ENCODE measurements at places on chromosomes 12 and 14.

- DNase-seq = no peak
These were observed 81.6 kb upstream of the TMTC2 start for GRCh38 chr12:82605115-82605514.

GRCh38 chr14:103544388-103545218 is 15.6 kb downstream of the TRMT61A start:
- no peak for DNase-seq

DNA sequence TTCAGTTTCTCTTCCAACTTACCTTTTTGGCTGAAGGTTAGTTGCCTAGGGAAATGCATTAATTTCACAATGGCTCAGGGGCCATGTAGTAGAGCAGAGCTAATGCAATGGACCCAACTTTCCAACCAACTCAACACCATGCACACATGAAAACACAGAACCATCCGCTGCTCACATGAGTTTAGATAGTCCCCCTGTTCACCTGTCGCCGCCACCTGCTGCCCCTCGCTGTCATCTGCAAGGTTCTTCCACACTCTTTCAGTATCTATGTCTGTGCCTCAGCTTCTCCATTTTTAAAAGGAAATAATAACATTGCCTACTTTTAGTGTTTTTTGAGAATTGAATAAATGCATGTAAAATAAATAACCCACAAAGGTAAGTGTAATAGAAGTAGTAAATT is 585.6 kb downstream of the ETNK1 start:
- DNase-seq = no peak

GRCh38 chr14:32559590-32559989 is 230.5 kb downstream of the AKAP6 start:
- DNase-seq = no peak

GRCh38 chr14:53714495-53715192 is 242.0 kb downstream of the BMP4 start:
- no peak for DNase-seq

DNA sequence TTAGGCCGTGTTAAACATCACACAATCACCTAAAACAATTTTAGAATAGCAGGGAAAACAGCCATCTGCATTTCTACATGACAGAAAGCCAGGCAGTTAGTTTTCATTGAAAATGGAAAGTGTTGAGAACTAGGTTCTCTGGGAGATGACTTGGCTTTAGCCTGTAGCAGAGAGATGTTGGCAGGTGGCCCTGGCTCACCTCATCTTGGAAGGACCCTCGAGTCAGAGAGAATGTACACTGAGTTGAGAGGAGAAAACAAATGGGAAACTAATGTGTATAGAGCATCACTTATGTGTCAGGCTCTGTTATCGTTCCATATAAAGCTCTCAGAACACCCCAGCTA is 51.9 kb downstream of the SUSD6 start:
- DNase-seq = no peak

DNA sequence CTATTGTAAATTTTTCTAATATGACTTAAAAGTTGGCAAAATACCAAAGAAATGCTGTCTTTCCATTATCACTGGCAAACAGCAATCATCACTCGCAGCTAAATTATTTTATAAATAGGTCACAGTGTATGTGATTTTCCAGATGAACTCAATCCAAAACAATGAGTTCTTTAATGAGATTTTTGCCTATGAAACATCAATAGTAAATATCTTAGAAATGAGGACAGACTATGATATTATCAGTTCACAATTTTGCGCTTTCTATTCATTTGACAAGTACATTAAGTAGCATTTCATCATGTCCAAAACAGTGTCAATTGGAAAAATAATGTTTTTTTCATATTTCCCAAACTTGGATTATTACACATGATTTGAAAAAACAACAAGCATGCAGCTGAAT is 65.7 kb downstream of the PIK3C2G start:
- DNase-seq = no peak

- peak; percentile 36 for DNase-seq
These were observed 88.6 kb downstream of the NINJ2 start for GRCh38 chr12:574475-575128.

GRCh38 chr14:59277659-59278058 is 89.2 kb downstream of the DAAM1 start:
- DNase-seq = no peak

- no peak for DNase-seq
These were observed 317.5 kb upstream of the KITLG start for GRCh38 chr12:88897723-88898122.

- DNase-seq = no peak
These were observed 30.3 kb downstream of the WBP11 start for GRCh38 chr12:14772946-14773345.

- no peak for DNase-seq
These were observed 156.0 kb upstream of the ARHGAP5 start for GRCh38 chr14:31920989-31921650.

DNA sequence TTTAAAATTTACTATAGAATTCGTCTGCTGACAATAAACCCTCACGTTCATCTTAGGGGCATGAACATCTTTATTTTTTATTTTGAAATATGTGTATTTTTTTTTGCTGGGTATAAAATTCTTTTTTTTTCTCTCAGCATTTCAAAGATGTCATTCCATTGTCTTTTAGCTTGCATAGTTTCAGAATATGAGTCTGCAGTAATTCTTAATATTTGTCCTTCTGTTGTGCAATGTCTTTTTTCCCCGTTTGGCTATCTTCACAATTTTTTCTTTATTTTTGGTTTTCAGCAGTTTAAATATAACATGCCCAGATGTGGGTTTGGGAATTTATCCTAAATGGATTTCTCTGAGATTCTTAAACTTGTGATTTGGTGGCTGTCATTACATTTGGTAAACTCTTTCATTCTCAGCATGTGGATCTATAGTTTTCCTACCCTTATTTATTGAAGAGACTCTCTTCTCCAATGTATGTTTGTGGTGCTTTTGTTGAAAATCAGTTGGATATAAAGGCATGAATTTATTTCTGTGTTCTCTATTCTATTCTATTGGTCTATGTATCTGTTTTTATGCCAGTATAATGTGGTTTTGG is 37.8 kb upstream of the PLBD1 start:
- DNase-seq = no peak

DNA sequence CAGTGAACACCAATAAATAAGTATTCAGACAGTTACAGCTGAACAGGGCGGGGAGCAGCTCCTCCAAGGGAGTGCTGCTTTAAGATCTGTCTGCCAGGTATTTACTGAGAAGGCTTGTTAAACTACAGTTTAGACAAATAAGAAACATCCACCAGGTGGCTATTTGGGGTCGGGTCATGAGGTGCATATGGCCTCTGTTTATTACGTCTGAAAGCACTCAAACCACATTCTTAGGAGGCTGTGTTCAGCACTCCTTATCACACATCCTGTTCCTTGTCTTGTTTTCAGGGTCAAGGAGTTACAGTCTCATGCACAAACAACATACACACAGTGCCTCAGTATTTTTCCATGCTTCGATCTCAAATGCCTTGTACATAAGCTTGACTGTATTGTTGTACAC is 78.8 kb downstream of the KCNMB4 start:
- no peak for DNase-seq

- DNase-seq = no peak
These were observed 30.8 kb downstream of the TMTC3 start for GRCh38 chr12:88172844-88173407.

DNA sequence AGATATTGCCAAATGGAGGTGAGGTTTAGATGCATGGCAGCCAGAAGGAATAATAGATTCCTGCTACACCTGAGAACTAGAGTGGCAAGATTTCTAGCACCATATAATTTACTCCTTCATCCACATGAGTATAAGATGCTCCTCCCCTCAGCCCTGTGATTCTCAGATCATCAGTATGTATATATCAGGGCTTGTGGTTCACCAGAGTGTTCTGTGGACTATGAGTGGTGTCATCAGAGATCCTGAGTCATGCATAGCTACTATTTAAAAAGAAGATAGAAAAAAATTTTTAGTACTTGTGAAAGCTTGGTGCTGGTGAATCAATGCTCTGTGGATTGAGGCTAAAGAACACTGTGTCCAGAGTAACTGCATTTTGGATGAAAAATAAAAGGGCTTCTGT is 285.9 kb downstream of the BMP4 start:
- no peak for DNase-seq

GRCh38 chr14:90836692-90837063 is 20.4 kb upstream of the TTC7B start:
- DNase-seq = no peak

DNA sequence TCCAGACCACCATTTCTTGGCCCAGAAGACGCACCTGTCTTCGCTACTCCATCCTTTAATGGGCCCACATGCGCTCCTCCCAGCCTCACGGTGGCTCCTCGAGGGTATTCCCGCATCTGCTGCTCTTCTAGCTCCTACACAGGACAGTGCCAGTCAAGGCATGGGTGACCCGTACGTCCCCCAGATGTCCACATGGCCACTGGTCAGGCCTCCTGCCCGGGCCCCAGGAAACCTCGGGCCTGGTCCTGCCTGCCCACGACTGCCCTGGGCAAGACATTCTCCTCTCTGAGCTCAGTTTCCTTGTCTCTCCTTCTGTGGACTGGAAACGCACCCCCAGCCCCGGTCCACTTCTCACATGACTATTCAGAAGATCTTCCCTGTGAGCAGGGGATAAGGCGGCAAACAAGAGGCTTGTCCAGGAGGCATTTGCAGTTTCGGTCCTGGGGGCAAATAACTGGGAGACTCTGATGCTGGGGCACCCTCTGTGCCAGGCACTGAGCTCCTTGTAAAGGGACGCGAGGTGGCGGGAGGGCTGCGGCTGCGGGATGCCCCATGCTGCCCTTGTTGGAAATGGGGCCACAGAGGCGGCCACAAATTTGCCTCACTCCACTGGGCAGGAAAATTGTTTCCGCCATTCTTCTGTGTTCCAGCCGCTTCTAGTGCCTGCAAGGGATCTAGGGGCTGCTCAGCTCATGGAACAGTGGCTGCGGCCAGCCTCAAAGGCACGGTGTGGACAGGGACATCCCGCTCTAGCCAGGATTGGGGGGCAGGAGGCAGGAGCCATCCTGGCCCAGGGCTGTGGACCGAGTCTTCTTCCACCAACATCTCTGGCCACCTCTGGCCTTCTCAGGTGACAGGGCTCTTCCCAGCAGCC is 6.8 kb upstream of the BEGAIN start:
- DNase-seq = no peak

DNA sequence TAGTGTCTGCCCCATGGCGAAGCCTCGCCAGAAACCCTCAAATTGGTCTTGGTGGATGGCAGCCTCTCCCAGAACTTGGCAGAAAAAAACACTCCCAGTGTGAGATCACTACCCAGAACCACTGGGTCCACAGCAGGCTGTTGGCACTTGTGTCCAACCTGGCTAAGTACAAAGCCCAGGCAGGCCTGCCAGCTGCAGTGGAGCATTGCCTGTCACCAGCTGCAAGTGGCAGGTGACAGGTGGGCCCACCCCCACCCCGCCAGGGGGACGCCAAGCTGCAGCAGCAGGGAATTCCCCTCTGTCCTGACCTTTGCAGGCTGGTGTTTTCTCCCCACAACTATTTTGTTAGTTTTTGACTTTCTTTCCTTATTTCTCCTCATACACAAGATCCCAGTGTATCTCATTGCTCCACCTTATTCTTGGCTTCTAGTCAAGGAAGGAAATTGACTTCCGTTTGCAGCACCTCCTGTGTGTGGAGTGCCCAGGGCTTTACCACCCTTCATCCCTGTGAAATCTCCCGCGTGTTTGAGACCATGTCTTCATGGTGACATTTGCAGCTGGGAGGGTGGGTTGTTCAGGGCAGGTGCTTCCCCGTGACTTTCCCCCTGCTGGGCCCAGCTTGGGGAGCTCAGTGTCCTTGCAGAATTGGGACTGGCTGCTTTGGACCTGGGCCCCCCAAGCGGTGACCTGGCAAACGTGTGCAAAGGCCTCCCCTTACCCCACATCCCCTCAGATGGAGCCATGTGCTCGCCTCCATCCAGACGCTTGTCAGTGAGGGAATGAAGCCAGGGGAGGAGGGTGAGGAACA is 73.8 kb upstream of the RIN3 start:
- no peak for DNase-seq

- DNase-seq = no peak
These were observed 118.1 kb downstream of the CMAS start for GRCh38 chr12:22164139-22164538.

GRCh38 chr14:100159094-100159864 is at the start of gene DEGS2:
Gene DEGS2, minus strand, starts transcription at chr14:100159645. Its CDS starts 58 bp downstream, at chr14:100159587.
- DNase-seq = peak; percentile 71

DNA sequence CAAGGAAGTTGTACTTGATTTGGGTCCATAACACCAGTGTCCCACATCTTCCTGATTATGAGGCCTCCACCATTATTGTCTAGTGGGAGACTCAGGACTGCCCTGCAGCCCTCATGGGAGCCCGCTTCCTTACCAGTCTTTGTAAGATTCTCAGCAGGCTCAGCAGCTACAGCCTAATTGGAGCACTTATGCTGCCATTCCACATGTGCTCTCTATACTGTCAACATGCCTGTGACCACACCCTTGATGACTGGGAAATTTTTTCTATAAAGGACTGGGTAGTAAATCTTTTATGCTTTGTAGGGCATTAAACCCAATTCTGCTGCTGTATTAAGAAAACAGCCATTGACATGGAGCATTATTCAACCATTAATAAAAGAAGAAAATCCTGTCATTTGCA is 145.5 kb upstream of the IGF1 start:
- DNase-seq = no peak

- DNase-seq = no peak
These were observed 7.4 kb downstream of the PKP2 start for GRCh38 chr12:32889011-32889760.

- no peak for DNase-seq
These were observed 53.6 kb downstream of the PPM1A start for GRCh38 chr14:60302663-60303062.

- no peak for DNase-seq
These were observed 484 bp upstream of the PRKCH start for GRCh38 chr14:61320806-61321384.

DNA sequence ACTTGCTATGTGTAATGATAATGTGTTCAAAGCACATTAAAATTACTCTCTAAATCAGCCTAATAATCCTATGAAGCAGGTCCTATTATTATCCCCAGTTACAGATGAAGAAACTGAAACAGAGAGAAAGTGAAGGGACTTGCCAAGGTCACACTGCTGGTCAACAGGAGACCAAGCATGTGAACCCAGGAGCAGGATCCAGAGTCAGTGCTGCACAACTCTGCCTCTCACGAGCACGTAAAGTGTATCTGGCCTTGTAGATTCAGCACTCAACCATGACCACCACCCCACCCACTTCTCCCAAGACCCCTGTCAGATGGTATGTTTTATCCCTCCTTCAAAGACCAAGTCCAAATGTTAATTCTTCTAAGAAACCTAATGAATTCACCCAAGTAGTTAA is 100.7 kb downstream of the TTC7B start:
- DNase-seq = no peak

GRCh38 chr14:75393794-75394193 is 34.0 kb upstream of the JDP2 start:
- no peak for DNase-seq

GRCh38 chr12:131896811-131897270 is 2.4 kb downstream of the ULK1 start:
- DNase-seq = no peak

All from activated CD4-positive, alpha-beta T cell treated with anti-CD3 and anti-CD28 coated beads for 48 hours (primary cell).